Cardiac muscle cell (in vitro differentiated cells and primary cell): ENCODE measurements at places on chromosomes 2 and 18.

DNA sequence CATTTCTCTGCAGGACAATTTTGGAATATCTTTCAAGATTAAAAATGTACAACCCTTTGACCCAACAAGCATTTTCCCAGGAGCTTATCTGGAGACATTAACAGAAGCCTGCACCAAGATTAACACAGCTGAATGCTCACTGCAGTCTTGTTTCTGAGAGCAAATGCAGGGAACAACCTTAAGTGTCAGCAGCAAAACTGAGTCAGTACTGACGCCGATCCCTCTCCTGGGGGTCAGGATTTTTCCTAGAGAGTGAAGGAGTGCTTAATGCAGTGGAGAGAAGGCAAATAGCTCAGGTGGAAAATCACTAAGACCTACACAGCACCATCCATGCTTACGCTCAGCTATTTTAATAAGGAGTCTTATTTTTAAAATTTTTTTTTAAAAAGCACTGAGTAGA is 42.8 kb upstream of the SGPP2 start:
- DNase-seq = no peak
- H3K4me3 ChIP-seq = no peak overlapping the region
- peak overlapping the region; percentile 91 for H3K27ac ChIP-seq
- H3K4me1 ChIP-seq = peaks cover 16% of the 10 kb centered on the region

GRCh38 chr2:134685967-134686366 is 32.8 kb downstream of the TMEM163 start:
- H3K27me3 ChIP-seq = no peaks in the 10 kb centered on the region
- H3K4me1 ChIP-seq = peaks cover 34% of the 10 kb centered on the region
- peak overlapping the region; percentile 50 for H3K27ac ChIP-seq
- DNase-seq = no peak
- H3K36me3 ChIP-seq = no peaks in the 10 kb centered on the region
- no peak overlapping the region for H3K4me3 ChIP-seq

- peaks cover 10% of the 10 kb centered on the region for H3K36me3 ChIP-seq
- H3K27ac ChIP-seq = no peak overlapping the region
- no peaks in the 10 kb centered on the region for H3K27me3 ChIP-seq
- no peaks in the 10 kb centered on the region for H3K4me1 ChIP-seq
- DNase-seq = no peak
- no peak overlapping the region for H3K4me3 ChIP-seq
Measured at GRCh38 chr2:27897717-27898116, 7.2 kb downstream of the BABAM2 start.

- H3K36me3 ChIP-seq = no peaks in the 10 kb centered on the region
- DNase-seq = peak; percentile 98
- H3K27me3 ChIP-seq = no peaks in the 10 kb centered on the region
Measured at GRCh38 chr2:241965931-241966412, 96.4 kb downstream of the RTP5 start.

- H3K4me1 ChIP-seq = no peaks in the 10 kb centered on the region
- no peaks in the 10 kb centered on the region for H3K27me3 ChIP-seq
- DNase-seq = no peak
- H3K4me3 ChIP-seq = no peak overlapping the region
Measured at GRCh38 chr18:42231796-42232195, 276.8 kb downstream of the PIK3C3 start.

GRCh38 chr2:226658555-226658954 is 141.1 kb downstream of the IRS1 start:
- DNase-seq = no peak
- no peak overlapping the region for H3K27ac ChIP-seq
- H3K4me1 ChIP-seq = peaks cover 14% of the 10 kb centered on the region
- no peak overlapping the region for H3K4me3 ChIP-seq
- no peaks in the 10 kb centered on the region for H3K36me3 ChIP-seq
- H3K27me3 ChIP-seq = no peaks in the 10 kb centered on the region
